ENCODE measurements at places on chromosomes 6 and 20. TPM values are rescaled to one million over a fixed set of nuclear protein-coding genes. Genes with fewer than 3 reads are reported as not detected.

DNA sequence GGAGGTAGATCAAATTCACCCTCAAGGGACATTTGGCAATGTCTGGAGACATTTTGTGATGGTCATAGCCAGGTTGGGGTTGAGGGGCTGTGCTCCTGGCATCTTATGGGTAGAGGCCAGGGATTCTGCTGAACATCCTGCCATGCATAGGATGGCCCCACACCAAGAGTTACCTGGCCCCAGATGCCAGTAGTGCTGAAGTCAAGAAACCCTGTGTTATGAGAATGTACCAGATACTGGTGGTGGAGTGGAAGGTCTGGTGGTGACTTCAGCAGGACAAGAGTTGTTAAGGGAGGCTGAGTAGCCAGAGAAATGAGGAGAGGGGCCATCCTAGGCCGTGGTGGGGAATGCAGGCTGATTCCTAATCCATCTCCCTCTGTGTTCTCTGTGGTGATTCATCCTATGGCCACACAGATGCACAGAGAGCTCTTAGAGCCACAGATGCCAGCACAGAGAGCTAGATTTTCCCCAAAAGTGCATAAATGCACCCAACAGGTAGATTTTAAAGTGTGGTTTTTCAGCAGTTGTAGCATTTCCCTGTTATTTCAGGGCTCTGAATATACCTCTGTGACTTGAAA lies 43.6 kb downstream of the CDYL start:
- DNase-seq: no peak

GRCh38 chr20:15076785-15077184 lies 739.4 kb upstream of the FLRT3 start:
- DNase-seq: no peak

DNA sequence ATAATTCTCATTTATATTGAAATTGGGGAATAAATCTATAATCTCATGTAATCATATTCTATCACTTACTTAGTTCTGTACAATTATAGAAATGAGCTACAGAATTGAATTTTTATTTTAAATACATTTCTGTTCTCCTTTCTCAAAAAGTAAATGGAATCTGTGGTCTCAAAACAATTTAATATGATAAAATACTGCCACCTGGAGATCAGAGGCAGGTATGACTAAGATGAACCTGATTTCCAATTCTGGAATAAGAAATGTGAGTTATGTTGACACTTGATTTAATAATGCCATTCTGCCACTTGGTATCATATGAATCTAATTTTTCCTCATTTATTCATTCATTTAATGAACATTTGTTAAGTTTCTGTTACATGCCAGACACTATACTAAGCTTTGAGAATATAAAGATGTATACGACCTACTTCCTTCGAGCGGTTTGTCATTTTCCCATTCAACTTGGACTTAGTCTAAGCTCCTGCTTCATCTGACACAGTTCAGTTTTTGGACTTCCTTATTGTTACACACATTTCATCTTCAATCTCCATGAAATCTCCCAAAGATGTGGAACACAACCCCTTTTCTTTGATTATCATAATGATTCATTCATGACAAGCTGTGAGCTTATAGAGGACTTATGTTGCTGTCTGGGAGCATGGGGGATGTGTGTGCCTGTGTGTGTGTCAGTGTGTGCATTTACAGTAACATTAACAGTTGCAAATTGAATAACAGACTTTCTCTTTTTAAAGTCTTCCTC lies 7.5 kb upstream of the CCDC28A start:
- DNase-seq: no peak

GRCh38 chr6:160810238-160810637 lies 108.2 kb downstream of the PLG start:
- DNase-seq: peak; percentile 66

DNA sequence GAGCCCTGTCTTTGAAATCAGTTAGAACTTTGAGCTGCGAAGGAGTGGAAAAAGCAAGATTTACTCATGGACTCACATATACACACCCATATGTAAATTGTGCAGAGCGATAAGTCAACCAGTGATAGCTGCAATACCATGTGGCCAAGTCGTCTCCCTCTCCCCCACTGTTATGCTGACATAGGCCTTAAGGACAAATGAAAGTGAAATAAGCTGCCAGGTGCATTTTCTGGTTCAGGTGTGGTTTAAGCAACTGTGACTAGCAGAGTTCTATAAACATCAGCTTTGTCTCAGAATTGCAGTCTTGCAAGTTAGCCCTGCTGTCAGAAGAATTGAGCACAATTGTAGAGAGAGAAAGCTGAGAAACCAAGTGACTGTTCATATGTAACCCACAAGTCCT lies 9.6 kb downstream of the FAM83B start:
- DNase-seq: peak; percentile 25

DNA sequence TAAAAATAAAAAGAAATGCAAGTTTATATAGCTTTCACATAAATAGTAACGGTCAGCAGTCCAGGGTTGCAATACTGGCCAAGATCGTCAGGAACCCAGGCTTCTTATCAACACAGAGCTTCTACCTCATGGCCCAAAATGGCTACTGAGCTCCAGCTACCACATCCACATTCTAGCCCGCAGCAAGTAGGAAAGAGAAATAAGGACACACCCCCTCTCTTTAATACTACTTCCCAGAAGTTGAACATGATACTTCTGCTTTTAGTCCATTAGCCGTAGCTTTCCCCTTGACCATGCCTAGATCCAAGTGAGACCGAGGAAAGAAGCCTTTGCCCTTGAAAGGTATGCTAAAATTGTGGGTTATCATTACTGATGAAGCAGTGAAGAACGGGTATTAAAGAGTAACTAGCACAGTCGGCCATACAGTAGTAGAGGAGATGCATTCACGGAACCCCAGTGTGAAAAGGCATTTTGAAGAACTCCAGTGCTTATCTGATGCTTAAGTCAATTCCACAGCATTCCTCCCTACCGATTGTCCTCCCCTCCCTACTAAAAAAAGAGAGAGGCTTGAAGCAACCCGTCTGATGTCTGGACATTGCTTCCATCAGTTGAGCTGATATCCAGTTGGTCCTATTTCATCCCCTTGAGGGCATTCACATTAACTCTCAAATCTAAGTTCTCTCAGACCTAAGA lies 226.9 kb upstream of the RREB1 start:
- DNase-seq: no peak

DNA sequence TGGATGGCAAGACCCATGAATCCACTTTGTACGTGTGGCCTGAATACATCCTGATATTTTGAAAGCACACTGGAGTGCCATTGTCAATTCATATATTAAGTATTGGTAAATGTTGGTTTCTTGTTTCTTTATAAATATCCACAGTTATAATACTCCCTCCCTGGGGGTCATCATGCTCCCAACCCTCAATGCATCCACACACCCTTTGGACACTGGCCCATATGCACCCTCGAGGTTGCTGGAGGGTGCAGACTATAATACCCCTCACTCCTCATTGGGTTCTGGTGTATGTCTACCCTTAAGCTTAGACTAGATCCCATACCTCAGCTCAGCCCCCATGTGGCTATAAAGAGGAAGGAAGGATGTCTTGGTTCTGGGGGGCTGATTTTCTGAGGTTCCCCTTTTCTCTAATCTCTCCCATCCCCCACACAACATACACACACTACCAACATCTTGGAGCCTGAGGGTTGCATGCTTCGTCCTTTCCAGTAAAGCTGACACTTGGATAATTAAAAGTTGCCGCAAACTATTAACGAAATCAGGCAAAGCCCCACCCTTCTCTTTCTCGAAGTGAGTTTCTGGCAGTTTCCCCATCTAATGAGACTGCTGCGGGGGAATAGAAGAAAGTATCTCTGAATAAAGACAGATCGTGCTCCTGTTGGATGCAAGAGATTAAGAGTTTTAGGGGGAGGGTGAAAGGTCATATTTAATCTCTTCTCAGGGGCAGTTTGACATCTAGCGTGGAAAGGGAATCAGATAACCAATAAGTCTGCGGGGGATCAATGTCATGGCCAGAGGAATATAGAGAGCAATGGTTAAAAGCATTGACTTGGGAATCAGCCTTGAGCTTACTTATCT lies 7.4 kb downstream of the PIM1 start:
- DNase-seq: no peak

Gene TNXB
- total RNA-seq: 10.6 TPM

Gene TP53TG5
- 0.52 TPM for total RNA-seq

Data from Calu3 (cell line).